ENCODE measurements at places on chromosomes 3 and 15. TPM values are rescaled to one million over a fixed set of nuclear protein-coding genes. Genes with fewer than 3 reads are reported as not detected.

DNA sequence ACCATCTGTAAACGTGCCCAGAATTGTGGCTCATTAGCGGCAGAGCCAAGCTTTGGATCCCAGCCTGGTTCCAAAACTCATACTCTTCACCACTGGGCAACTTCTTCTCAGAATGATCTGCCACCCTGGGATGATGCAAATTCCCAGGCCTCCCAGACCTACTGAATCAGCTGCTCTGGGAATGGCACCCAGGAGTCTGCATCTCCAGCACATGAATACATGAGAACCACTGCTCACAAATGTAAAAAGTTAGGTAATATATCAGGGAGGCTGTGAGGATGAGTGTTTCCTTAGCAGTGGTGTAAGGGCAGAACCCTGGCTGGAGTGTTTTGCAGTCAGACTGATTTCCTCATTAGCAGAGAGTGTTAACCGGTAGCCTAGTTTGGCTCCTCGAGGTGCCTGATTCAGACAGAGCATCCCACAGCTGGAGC is 94.2 kb downstream of the LIPC start:
- no peaks in the 10 kb centered on the region for H3K36me3 ChIP-seq
- no peak overlapping the region for H3K27ac ChIP-seq
- no peak for DNase-seq

GRCh38 chr3:36943601-36944000 is 1.3 kb downstream of the TRANK1 start:
- no peaks in the 10 kb centered on the region for H3K36me3 ChIP-seq
- no peak overlapping the region for H3K27ac ChIP-seq
- peak; percentile 32 for DNase-seq
- peak overlapping the region; percentile 52 for H3K4me3 ChIP-seq
- peaks cover 10% of the 10 kb centered on the region for H3K4me1 ChIP-seq
- peaks cover 34% of the 10 kb centered on the region for H3K27me3 ChIP-seq

- no peak for DNase-seq
- no peak overlapping the region for H3K4me3 ChIP-seq
- no peak overlapping the region for H3K27ac ChIP-seq
- peaks cover 23% of the 10 kb centered on the region for H3K4me1 ChIP-seq
- no peaks in the 10 kb centered on the region for H3K27me3 ChIP-seq
Measured at GRCh38 chr3:182248349-182248880, 536.7 kb downstream of the SOX2 start.

DNA sequence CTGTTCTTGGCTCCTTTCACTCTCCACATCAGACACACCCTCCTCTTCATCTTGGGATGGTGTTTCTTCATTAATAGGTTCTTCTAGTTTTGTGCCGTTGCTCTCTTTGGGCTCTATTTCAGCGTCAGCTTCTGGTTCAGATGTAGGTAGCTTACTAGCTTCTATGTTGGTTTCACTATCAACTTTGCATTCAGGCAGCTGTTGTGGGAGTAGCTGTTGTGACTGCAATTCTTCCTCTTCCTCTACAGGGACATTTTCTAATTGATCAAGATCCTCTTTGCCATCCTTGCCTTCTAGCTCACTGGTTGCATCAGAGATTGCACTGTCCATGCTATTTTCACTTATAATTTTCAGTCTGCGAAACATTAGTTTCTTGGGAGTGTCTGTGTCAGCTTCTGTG is 80.1 kb downstream of the SETD2 start:
- peaks cover 24% of the 10 kb centered on the region for H3K36me3 ChIP-seq
- H3K27me3 ChIP-seq = no peaks in the 10 kb centered on the region
- H3K4me3 ChIP-seq = no peak overlapping the region

DNA sequence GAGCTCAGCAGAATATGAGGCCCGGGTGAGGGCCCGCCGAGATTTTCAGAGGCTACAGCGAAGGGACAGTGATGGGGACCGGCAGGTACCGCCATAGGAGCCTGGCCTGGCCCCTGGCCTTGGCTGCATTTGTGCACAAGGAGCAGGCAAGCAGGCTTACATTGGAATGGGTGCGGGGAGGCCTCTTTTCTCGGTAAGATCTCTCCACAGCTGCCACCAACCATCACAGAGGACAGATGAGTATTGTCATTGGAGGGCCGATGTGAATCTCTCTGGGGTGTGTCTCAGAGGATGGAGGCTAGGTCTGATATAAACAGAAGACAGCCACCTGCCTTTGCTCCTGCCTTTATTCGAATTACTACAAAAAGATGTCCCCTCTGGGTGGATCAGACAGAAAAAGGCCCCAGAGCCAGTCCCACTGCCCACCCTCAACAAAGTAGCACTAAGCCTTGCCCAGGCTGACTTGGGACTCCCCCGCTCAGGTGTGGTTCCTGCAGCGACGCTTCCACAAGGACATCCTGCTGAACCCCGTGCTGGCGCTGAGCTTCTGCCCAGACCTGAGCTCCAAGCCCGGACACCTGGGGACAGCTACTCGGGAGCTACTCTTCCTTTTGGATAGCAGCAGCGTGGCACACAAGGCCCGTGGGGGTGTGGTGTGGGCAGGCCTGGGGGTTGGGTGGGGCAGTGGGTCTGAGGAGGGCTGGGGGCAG is 5.4 kb downstream of the VWA5B2 start:
- H3K4me3 ChIP-seq = no peak overlapping the region
- DNase-seq = no peak
- peaks cover 49% of the 10 kb centered on the region for H3K27me3 ChIP-seq
- no peaks in the 10 kb centered on the region for H3K36me3 ChIP-seq
- H3K4me1 ChIP-seq = peaks cover 2% of the 10 kb centered on the region
- H3K27ac ChIP-seq = no peak overlapping the region

GRCh38 chr3:195101001-195101583 is 169.9 kb downstream of the XXYLT1 start:
- no peak for DNase-seq
- no peaks in the 10 kb centered on the region for H3K27me3 ChIP-seq
- H3K36me3 ChIP-seq = no peaks in the 10 kb centered on the region
- no peak overlapping the region for H3K27ac ChIP-seq
- no peak overlapping the region for H3K4me3 ChIP-seq

The PLD1 gene
- 0.21 TPM for total RNA-seq

The CACNA2D2 gene
- 9.5 TPM for total RNA-seq

The GOLGA8T gene
- total RNA-seq = not detected

The CHL1 gene
- total RNA-seq = 0.49 TPM
